ENCODE measurements at places on chromosomes 5 and 9.

DNA sequence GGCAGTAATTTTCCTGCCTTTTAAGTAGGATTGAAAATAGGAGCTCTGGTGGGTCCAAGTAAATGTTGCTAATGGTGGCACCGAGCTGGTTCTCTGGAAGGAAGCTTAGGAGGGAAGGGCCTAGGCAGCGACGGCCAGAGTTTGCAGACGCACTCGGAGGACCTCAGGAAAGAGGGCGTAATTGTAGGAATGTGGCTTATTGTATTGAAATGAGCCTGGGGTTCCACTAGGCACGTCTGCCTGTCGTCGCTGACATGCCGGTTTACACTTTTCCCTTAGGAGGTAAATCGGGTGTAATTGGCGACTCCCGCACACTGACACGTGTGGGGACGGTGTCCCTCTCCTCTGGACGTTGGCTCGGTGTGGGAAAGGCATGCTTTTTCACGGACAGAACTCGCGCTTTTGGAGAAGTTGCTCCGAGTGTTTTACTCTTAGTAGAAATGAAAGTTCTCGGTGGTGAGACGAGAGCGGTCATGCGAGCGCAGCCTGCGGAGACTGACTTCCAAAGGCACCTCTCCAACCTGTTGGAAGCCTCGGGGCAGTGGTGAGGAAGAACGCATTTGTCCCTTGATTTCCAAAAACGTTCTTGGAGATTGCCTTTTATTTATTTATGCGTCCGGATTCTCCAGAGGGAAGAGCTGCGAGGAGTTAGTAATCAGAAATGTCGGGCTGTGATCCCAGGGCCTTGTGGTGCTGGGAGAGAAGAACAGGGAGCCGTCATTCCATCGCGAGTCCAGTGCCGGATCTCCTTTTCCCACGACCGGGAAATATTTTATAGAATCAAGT, 1.3 kb downstream of the NR4A3 start:
- peak; percentile 14 for DNase-seq

GRCh38 chr5:102743900-102744299, 11.2 kb upstream of the PAM start:
- DNase-seq = no peak

GRCh38 chr5:171924493-171925122, 81.8 kb downstream of the FBXW11 start:
- DNase-seq = no peak

- DNase-seq = no peak
These were observed 263.5 kb downstream of the CWC27 start for GRCh38 chr5:65032250-65032649.

DNA sequence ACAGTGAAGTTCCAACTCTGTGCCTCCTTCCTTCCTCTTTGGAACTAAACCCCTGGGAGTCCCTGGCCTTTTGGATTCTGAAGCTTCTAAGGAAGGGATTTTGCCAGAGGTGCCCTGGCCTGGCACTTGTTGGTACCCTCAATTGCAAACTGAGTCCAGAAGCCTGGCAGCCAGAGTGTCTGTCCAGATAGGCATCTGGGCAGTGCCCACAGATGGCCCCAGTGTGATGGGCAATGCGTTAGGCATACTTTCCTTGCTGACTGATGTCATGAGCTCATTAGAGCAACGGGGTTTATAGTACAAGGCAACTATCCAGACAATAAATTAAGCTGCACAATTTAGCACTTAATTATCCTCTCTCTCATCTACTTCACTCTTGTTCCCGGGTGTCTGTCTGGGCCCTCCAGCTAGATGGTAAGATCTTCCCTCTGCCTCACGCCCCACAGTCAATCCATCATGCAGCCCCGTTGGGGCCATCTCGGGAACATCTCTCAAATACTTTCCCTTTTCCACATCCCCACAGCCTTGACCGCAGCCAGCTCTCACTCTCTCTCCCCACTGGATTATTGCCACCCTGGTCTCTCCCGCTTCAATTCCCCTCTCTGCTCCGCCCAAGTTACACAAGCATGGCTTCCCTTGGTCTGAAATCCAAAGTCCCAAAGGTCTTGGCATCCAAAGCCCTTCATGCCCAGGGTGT, 157.5 kb upstream of the SMIM23 start:
- DNase-seq = no peak

DNA sequence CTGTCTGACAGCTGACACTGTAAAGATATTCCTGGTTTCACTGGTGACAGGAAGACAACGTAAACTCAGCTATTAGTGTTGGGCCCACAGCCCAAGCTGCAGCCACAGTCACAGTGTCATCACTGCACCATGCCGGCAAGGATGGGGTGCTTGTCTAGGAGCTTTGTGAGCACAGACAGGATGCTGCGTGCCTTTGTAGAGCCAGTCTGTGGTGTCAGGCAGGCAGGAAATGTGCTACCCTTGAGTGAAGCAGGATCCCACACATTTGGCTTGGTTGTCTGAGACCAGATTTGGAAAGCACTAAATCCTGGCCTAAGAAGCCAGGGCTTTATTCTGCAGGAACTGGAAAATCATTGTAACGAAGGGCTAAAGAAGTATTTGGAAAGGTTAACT, 121.6 kb upstream of the ADAMTS16 start:
- DNase-seq = no peak

GRCh38 chr5:69450116-69450515, 35.2 kb downstream of the MARVELD2 start:
- DNase-seq = peak; percentile 49

- DNase-seq = no peak
These were observed 230.1 kb downstream of the PAX5 start for GRCh38 chr9:36803961-36804360.

DNA sequence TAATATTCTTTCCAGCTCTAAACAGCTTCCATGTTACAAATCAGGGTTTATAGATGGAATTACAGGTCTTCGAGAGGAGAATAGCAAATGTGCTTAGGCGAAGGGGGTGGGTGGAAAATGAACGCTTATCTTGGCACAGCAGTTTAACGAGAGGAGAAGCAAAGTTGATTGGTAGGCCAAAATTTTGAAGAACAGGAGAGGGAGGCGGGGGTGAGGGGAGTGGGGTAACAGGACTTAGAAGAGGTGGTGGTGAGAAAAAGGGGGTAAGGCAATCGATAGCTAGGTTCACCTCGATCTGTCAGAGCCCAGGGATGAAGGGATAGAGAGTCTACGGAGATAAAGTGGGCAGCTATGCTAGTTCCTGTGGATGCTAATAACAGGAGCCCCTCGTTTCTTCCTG, 764 bp downstream of the ANKRA2 start:
- no peak for DNase-seq

GRCh38 chr5:36875051-36875789, 1.3 kb upstream of the NIPBL start:
- peak; percentile 24 for DNase-seq

GRCh38 chr9:15501179-15501578, 9.6 kb downstream of the PSIP1 start:
- no peak for DNase-seq

DNA sequence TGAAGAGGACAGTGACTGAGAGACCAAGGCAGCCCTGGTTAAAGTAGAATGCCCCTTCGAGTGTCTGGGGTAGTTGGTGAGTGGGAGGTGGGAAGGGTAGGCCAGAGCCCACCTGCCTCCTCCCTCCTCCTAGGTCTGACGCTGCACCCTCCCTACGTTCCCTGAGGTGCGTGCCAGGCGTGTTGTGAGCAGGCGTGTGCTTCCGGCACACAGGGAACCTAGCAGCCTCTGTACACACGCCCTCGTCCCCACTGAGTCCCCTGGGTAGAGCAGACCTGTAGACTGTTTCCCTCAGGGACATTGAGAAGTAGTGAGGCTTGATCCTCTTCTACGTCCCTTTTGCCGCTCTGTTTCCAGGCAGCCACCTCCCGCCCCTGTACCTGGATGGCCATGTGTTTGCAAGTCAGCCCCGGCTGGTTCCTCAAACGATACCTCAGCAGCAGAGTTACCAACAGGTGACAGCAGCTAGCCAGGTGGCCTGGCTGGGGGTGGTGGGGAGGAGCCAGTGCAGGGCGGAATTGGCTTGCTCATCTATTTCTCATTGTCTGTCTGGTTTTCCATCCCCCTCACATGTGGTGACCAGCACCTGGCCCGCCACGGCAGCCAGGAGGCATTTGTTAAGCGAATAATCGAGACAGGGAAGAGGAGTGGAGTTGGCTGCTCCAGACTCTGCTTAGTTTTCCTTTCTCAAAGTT, 16.8 kb upstream of the POMT1 start:
- DNase-seq = no peak
